ENCODE measurements at places on chromosomes 1 and 21.
A peak's percentile ranks its signal among the peaks of the same experiment; 100 is the strongest.

DNA sequence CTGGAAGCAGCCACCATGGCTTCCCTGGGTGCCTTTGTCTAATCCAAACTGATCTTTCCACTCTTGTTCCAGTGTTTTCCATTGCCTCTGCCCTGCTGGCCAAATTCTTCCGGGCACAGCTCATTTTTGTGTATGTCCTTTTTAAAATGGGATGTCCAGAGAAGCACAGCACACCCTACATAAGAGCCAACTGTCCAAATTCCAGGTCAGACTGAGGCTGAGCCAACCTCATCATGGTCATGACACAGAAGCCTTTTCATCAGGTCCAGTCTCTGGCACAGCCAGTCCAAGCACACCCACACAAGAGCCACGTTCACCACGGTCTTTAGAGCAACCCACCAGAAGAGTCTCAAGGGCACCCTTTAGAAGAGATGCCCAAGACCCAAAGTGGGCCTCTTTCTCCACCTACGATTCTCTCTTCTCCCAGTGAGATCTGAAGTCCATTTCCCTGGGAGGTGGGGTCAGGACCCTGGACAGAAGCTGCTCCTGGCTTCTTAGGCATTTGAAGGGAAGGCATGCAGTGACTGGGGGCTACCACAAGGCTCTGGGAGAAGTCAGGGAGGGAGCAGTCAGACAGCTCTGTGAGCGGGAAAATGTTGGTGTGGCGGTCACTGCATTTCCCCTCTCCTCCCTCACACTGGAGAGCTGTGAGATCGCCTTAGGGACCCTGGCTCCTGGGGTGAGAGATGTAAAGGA is 53.2 kb downstream of the SYT2 start:
- no peak for DNase-seq

GRCh38 chr21:36479415-36480402 is at the start of gene CLDN14:
Gene CLDN14, minus strand, starts transcription at chr21:36480122. Its CDS starts 18,427 bp downstream, at chr21:36461695.
- DNase-seq, result no peak

DNA sequence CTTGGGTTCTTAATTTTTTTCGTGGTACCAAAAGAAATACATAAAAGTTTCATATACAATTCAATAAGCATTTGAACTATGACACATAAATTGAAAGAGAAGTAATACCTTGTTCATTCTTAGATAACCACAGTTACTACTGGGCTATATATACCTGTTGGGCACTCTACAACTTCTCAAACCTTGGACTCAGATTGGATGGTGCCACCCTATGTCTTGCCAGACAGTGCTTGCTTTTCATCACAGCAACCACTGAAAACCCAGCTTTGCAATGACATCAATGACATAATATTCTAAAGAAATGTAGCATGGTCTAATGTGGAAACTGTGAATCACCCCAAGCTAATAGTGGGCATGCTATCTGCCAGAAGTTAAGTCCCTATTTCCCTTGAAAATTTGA is 62.8 kb upstream of the DPH5 start:
- DNase-seq, result no peak

DNA sequence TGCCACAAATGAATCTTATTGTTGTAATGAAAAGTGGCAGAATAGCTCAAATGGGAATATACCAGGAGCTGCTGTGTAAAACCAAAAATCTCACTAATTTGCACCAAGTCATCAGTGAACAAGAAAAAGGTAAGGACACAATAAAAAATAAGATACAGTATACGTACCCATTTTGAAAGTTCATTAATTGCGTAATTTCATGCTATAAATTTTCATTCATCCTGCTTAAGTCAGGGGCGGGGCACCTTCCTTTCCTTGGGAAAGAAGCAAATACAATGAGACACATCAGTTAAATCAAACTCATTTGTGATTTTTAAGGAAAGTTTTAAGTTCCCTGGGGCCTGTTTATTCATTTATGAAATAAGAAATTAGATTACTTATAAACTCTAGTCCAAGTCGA is 65.4 kb downstream of the HSPA13 start:
- DNase-seq, result no peak

GRCh38 chr1:47991187-47991586 is 6.0 kb downstream of the TRABD2B start:
- DNase-seq, result no peak

DNA sequence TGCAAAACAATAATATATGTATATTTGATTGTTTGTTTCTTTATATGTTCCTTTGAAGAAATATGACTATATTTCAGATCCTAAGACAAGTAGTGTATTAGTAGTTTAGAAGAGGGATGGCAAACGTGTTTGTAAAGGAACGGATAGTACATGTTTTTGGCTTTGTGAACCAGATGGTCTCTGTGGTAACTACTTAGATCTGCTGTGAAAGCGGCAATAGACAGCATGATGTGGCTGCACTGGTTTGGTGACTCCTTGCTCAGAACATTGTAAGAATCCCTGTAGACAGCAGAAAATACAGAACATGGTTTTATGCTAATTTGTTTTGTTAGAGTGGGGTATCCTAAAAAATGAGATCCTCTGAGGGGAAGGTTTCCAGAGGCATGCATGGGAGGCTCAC is 3.1 kb downstream of the ACADM start:
- no peak for DNase-seq

DNA sequence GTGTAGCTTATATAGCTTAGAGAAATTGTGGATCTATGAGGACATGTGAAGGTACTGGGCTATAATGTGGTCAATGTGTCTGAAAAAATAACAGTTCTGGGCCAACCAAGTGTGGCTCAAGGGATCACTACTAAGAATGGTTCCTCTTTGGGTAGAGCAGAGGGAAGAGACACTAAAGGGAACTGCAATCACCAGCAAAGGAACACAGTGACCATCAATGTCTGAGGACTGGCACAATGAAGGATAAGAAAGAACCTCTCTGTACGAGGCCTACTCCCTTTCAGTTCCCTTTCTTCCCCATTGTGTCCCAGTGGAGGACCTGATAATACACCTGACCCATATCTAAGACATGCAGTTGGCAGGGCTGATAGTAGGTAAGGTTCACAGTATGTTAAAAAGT is 89.9 kb upstream of the JAK1 start:
- DNase-seq, result no peak

GRCh38 chr1:38991638-38992411 is 749 bp downstream of the AKIRIN1 start:
- DNase-seq, result peak; percentile 11

DNA sequence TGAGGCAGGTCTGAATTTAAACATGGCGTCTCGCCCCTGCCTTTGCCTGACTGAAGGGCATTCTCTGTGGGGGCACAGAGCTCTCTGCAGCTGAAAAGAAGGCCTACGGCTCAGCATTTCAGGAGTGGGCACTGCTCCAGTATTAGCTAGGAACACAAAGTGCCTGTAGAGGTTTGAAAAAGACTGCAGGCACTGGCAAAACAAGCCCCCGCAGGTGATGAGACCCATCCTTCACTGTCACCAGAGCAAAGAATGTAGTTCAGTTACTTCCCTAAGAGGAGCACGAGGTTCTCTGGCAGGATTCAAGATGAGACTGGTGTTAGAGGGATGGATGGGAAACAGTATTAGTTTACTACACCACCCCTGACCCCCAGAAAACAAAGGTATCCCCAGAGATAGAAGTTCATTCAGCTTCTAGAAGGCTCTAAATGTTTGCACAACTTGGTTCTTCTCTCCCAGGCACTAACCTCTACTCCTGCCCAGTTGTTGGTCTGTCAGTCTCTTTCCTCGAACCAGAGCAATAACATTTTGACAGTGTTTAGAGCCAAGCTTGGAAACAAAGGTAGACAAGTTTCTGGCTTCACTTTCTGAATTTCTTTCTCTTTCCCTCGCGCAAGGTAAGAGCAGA is 101.9 kb upstream of the KCNE2 start:
- DNase-seq, result no peak

GRCh38 chr1:50333595-50333974 is 89.7 kb downstream of the DMRTA2 start:
- DNase-seq, result peak; percentile 61

GRCh38 chr1:169877800-169878491 is 15.8 kb downstream of the SCYL3 start:
- DNase-seq, result no peak

GRCh38 chr1:5640845-5641244 is 351.4 kb downstream of the NPHP4 start:
- DNase-seq, result no peak

- DNase-seq, result no peak
Observed at GRCh38 chr1:8541961-8542521, 224.1 kb downstream of the SLC45A1 start.

DNA sequence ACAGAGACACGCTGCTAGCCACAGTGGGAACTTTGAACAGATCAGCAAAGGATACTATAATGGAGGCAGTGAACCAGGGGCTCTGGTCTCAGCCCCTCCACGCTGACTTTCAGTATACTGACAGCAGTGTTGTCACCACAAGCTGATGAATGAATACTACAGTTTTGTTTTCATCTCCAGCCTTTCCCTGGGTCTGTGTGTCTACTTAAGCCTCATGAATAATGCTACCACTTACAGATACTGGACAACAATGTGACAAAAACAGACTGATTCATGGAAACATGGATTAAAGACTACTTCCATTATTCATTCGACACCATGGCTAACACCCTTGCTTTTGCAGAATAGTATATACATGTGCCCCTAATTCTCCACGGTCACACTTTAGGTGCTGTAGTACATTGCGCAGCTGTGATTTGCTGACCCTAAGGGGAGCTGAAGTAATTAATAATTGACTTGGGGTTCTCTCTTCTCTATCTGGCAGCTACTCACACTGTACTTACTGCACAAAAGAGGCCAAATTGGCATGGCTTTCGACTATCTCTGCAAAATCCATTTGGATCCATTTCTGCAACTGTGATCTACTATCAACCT is 203.2 kb upstream of the LYPLAL1 start:
- DNase-seq, result no peak

GRCh38 chr1:118650107-118650807 is 337.9 kb downstream of the TBX15 start:
- DNase-seq, result no peak

- DNase-seq, result no peak
Observed at GRCh38 chr1:111850109-111850508, 94.4 kb downstream of the DDX20 start.

GRCh38 chr21:22421416-22422180 is 1423.4 kb downstream of the NCAM2 start:
- no peak for DNase-seq

- no peak for DNase-seq
Observed at GRCh38 chr1:228980232-228980937, 245.1 kb downstream of the RHOU start.

DNA sequence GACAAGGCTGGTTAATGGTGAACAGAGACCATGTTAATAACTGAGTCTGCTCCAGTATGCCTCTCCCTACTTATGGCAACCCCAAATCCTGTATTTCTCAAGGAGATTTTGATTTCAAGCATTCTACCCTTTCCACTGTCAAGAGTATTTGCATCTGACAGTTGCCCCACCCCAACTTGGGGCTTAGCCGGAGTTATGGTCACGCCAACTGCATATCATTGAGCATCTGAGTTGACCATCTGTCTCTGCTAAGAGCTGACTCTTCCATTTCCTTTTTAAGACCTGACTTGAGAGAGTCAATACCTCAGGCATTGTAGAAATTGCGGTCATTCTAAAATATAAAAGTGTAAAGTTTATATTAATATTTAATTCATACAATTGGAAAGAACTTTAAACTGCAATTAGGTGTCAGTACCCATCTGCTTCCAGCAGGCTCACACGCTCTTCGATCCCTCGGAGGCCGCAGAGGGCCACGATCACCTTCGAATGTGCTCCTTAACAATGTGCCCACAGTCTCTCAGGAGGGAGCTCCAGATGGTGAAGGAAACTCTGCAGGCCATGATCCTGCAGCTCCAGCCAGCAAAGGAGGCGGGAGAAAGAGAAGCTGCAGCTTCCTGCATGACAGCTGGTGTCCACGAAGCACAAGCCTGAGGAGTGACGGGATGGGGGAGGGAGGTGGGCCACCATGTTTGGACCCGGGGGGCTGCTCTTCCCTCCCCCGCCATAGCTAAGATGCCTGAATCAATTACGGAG is 409.8 kb downstream of the DISC1 start:
- no peak for DNase-seq

GRCh38 chr21:33058527-33058926 is 11.4 kb upstream of the OLIG1 start:
- no peak for DNase-seq

DNA sequence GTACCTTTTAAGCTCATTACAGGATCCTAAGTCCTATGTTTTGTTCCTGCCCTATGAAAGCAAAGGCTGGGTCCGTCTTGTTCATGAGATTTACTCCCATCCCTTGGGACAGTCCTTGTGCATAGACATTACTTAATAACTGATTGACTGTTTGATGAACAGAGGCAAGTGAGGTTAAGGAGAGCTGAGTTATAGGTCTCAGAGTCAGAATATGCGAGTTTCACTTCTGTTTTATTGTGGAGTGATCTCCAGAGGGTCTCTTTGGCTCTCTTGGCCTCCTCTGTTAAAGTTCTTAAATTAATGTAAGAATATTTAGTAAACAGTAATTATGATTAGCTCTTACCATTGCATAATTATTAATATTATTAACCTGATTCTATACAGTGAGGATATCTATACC is 52.6 kb downstream of the BRINP2 start:
- no peak for DNase-seq

- DNase-seq, result peak; percentile 3
Observed at GRCh38 chr21:31732597-31733550, 956 bp upstream of the SCAF4 start.

- DNase-seq, result no peak
Observed at GRCh38 chr1:207744000-207744534, 7.8 kb upstream of the CD46 start.

DNA sequence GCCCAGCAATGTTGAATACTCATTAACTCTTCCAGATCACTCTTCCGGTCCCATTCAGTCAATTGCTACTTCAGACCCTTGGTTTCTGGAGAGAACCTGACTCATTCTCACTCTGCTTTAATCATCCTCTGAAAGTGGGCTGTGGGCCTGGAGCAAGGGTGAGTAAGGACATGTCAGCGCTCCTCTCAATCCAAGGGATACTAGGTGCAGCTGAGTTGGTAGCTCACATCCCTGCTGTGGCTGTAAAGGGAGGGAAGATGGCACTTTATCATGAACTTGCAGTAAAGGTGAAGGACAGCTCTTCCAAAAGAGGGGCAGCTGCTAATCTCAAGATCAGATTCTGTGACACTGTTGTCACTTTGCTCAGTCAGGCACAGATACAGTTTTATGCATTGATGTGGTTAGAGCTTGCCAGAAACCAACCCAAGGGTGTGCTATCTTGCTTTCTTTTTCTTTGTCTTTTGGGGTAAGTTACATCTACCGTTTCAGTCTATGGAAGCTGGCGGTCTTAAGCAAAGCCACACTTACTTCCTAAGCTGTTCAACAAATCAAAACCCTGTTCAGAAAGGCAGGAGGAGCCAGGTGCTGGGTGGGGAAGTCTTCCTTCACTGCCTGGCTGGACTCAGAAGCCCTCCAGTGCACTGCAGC is 26.5 kb upstream of the NTPCR start:
- peak; percentile 25 for DNase-seq

GRCh38 chr1:174974711-174975119 is 25.0 kb upstream of the CACYBP start:
- DNase-seq, result no peak

GRCh38 chr1:229266832-229267500 is 3.9 kb upstream of the RAB4A start:
- no peak for DNase-seq

DNA sequence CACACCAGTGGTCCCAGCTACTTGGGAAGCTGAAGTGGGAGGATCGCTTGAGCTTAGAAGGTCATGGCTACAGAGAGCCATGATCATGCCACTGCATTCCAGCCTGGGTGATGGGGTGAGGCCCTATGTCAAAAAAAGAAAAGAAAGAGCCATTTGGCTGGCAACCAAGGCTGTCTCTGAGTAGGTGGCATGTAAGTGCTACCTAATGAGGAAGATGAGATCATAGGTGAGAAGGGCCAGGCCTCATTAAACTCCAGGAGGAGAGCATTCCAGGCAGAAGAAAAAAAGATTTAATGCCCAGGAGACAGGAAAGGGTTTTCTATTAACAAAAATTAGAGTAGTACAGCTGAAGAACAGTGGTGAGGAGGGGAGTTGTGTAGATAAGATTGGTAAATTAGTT is 103.4 kb upstream of the ZNF678 start:
- DNase-seq, result no peak

All from stimulated activated CD4-positive, alpha-beta T cell treated with anti-CD3 and anti-CD28 coated beads, Interleukin-4, amount 100 ng/mL, for 1 hour (primary cell).